ENCODE measurements at places on chromosomes 3 and 15.

DNA sequence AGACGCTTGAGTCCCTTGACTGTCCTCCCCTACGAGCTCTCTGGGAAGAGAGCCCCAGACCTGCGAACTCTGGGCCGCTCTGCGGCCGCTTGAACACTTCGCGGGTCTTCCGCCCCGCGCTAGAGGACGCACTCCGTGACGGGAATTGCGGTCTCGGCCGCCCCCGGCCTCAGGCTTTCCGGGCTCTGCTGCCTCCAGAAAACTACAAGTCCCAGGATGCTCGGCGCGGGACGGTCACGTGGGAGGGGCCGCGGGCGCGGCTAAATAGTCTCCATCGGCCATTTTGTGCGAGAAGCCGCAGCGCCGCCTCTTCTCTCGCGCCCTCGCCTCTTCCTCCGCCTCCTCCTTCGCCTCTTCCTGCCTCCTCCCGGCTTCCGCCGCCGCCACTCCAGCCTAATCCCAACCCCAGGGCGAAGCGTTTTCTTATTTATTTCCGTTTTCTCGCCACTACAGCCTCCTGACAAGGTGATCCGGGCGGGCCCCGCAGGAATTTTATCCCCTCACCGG is at the start of gene EIF1B:
EIF1B (plus strand) TSS at position 290 of the 507 bp plus-strand sequence. CDS start 235 bp downstream, outside the sequence.
- DNase-seq: peak; percentile 81

GRCh38 chr15:68447209-68447608 is 15.2 kb upstream of the ITGA11 start:
- no peak for DNase-seq

GRCh38 chr3:36496684-36497633 is 116.7 kb downstream of the STAC start:
- DNase-seq: no peak

DNA sequence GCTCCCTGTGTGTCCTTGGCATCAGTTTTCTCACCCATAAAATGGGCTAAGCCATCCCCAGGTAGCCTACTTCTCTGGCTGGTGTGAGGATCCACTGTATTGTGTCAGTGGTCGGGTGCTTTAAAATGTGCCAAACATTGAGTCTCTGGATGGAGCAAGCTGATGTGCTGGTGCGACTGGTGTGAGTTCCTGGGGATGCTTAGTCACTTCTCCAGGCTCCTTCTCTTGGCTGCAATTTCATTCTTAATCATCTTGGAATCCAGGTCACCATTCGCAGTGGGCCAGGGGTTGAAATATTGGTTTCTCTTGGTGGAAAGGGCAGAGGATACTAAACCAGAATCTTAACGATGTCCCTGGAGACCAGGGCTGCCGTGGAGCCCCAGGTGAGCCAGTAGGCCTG is 29.3 kb downstream of the SCN5A start:
- DNase-seq: no peak

DNA sequence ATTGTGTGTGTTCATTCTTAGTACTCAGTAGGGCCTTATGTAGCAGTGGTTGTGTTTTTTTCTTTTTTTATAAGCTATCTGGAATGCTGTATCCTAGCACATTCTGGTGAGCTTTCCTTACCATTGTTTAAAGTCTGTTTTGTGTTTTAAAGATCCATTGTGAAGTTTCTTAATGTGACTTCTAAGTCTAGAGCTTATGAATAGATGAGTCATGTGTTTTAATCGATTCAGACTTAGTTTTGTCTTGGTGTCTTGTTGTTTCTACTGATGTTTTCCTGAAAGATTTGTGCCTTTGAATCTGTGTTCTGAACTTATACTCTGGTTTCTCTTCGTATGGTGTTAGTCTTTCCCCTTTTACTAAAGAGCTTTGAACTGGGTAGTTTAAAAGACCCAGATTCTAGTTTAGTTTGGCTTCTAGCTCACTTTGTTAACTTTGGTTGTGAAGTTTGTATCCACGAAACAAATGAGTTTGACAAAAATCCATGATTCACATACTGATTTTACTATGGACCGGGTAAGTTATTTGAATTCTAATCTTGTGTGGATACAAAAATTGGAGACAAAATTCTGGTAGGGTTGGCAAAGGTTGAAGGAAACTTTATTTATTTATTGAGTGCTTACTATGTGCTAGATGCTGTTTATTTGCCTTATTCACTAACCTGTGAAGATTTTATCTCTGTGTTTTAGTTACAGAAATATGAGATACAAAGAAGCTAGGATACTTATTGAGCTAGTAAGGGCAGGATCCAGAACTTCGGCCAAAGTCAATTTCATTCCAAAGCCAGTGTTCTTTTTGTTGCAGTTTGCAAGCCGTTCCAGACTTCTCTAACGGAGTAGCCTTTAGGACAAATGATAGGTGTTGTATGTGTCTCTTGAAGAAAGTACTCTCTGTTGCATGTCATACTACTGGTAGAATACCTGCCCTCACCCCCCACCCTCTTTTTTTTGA is 24.8 kb downstream of the AKAP13 start:
- DNase-seq: no peak

DNA sequence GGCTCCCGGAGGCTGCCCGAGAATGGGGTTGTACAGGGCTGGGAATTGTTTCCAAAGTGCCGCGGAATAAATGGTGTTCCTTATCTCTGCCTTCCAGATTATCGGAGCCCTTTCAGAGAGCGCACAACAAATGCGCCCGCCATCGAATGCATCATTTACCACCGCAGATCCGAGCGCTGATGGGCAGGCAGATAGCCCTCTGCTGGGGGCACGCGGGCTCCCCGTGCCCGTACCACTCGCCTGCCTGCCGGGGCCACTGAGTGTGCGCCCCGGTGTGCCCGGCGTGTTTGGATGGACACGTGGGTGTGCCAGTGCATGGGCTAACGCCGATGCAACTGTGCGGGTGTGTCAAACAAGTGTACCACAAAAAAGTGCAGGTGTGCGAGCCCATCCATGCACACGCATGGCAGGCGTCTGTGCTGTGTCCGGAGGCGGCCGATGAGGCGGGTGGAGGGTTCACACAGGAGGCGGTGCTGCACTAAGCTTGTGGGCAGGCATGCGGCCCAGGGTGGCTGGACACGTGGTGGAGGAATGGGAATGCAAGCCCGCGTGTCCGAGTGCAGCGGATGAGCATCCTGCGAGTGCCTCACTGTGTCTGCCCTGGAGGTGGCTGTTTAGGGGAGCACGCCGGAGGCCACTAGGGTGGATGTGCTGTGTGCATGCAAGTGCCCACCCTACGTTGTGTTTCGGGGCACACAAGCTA is 3.8 kb upstream of the GATA2 start:
- no peak for DNase-seq

- DNase-seq: no peak
These were observed 161.6 kb upstream of the PDZRN3 start for GRCh38 chr3:73786321-73786807.

- DNase-seq: no peak
These were observed 19.5 kb downstream of the ARIH2 start for GRCh38 chr3:48938156-48938555.

GRCh38 chr3:143294188-143294587 is 174.6 kb downstream of the CHST2 start:
- no peak for DNase-seq

GRCh38 chr3:42590989-42591756 is 513 bp downstream of the SS18L2 start:
- DNase-seq: no peak

DNA sequence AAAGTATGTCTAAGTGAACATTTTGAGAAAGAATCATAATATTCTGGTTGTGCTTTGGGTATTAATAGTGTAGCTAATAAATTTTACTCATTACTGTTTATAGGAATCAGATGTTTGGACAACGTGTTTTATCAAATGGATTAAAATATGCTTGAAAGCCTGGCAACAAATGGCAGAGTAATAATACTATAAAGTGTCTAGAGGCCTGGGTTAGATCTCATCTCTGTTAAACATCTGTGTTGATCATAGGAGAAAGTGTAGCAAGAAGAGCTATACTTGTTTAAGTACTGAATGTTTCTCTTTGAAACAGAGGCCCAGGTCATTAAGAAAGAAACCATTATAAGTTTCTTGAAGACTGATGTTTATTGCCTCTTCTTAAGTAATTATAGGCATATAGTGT is 30.5 kb downstream of the VPS8 start:
- DNase-seq: no peak

DNA sequence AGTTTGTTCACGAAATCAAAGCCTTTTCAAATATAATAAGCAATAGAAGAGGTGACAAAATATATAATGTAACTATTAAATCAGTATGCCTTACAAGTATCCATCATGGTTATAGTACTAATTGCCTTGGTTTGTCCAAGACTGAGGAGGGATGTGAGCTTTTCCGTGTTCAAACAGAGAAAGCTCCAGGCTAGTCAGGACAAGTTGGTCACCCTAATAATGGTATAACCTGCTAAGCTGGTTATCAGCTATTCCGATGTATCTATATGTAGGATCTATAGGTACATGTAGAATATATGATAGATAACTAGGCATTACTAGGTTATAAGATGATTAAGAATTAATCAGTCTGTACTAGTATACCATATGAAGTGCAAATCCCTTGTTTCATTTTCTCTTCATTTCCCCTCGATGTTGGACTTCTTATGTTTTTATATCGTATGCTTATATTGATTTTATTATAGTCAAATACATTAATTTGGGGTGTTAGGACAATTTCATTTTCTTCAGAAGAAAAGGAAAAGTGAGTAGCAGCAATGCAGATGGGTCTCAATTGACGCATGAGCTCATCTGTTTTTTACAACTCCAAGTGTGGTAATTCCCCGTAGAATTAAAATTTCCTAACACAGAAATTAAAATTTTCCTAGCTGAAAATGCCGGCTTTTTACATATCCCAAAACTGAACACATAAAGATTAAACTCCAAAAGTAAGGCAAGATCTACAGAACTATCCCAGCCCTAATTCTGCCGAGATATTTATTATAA is 419.1 kb downstream of the TIGIT start:
- DNase-seq: no peak

- peak; percentile 1 for DNase-seq
These were observed 365.6 kb downstream of the MAGI1 start for GRCh38 chr3:65672871-65673815.

GRCh38 chr15:81336568-81336967 is 12.6 kb upstream of the STARD5 start:
- no peak for DNase-seq

DNA sequence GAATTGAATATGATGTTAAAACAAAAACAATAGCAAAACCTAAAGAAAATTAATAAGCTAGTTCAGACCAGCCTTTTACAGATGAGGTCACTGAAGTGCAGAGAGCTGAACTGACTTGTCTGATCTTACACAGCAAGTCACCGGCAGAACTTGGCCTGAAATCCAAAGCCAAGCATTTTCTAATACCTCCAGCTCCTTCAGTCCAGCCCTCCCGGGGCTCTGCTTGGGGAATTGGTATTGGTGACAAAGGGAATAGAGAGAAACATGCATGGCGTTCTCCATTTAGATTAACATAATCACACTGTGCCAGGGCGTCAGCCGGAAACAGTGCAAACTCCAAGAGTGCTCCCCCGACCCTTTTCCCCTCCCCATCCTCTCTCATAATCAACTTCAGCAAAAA is 14.1 kb upstream of the ZSCAN2 start:
- DNase-seq: no peak

DNA sequence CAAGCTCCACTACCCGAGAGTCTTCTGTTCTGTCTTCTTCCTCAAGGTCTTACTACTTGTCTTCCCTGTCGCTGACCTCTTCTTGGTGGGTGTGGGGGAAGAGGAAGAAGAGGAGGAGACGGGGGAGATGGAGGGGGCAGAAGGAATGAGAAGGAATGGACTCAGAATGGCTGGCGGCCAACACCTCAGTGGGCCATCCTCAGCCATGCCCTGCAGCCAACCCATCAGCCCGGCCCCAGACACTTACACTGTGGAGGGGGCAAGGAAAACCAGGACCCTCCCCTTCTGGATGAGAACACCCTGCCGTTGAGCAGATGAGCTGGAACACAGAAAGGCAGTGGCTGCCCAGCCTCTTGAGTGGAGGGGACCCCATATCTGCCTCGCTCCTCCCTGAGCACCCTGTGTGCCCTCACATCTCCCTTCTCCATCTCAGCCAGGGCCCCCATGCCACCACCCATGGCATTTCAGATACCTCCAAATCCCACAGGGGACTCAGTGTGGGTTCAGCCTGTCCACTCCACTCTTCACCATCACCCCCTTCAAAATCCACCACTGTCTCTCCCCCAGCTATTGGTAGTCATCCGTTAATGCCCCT is 45.5 kb upstream of the PRR23E start:
- DNase-seq: no peak

DNA sequence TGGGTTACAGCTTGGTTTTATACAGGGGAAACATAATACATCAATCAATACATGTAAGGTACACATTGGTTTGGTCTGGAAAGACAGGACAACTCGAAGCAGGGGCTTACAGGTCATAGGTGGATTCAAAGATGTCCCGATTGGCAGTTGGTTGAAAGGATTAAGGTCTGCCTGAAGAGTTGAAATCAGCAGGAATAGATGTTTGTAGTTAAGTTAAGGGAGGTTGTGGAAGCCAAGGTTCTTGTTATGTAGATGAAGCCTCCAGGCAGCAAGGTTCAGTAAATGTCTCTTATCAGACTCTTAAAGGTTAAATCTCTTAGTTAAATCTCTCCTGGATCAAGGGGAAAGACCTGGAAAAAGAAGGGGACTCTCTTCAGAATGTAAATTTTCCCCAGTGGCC is 58.4 kb upstream of the MINAR1 start:
- no peak for DNase-seq
